Neural progenitor cell (in vitro differentiated cells): ENCODE measurements at places on chromosomes 16 and 17. TPM values are rescaled to one million over a fixed set of nuclear protein-coding genes. Genes with fewer than 3 reads are reported as not detected.

- no peak for DNase-seq
Measured at GRCh38 chr16:68718590-68718989, 18.5 kb upstream of the CDH1 start.

DNA sequence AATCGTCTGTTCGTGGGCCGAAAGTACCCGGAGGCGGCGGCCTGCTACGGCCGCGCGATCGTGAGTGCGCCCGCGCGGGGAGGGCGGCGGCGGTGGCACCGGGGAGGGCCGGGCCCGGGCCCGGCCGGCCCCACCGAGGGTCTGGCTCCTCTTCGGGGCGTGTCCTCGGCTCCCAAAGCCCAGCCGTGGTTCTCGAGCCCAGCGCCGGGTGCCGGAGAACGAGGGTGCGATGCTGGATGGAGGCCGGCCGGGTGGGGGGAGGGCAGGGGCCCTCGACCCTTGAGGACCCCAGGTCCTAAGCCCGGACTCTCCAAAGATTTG, 375 bp downstream of the STUB1 start:
- no peak for DNase-seq

DNA sequence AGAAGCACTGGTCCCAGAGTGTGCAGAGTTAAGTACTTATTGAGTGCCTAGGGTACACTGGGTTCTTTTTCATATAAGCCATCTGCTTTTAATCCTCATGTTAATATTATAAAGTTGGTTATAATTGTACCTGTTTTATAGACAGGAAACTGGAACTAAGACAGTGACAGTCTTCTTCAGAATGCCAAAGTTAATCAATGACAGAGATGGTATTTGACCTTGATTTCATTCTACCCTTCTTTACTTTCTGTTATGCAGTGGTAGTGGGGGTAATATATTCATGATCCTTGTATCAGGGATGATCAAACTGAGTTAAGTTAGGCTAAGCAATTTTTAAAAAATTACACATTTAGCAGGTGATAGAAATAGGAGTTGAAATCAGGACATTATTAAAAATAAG, 108.6 kb upstream of the GOT2 start:
- no peak for DNase-seq

DNA sequence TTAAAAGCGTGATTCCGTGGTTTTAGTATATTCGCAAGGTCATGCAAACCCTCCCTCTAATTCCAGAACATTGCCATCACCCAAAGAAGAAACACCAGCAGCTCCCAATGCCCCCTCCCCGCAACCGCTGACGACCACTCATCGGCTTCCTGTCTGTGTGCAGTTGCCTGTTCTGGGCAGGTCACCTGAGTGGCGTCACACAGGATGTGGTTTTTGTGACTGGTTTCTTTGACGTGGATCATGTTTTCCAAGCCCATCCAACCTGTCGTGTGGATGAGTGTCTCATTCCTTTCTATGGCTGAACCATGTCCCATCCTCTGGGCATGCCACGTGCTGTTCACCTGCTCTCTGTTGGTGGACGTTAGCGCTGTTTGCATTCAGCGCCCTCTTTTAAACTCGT, 8.2 kb upstream of the ATP2C2 start:
- DNase-seq = no peak

DNA sequence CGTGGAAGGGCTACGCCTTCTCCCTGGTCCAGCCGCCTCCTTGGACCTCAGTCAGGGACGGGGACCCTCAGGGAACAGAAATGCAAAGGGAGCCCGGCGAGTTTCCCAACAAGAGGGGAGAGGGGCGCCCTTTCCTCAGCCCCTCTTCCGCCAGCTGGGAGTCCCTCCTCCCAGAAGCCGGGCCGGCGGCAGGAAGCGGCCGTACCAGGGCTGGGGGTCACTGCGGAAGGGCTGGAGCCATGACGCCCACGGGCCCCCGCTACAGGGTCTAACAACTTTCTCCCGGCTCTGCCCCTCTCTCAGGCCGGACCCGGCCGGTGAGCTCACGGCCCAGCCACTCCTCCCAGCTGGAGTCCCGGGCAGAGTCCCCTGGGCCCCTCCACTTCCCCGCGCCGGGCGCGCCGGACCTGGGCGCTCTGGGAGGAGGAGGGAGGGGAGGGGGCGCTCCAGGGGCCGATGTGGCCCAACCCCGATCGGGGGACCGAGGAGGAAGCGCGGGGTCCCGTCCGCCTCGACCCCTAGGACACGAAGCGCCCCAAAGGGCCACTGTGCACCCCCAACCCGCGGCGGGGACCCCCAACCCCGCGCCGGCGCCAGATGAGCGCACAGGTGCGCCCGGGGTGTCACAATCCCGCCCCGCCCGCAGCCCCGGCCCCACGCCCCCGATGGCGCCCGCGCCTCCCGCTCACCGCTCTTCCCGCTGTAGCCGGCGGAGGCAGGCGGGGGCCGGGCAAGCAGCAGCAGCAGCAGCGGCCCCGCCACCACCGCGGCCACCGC, 578 bp downstream of the PGAP6 start:
- peak; percentile 57 for DNase-seq

GRCh38 chr17:73697872-73698271, 53.6 kb upstream of the SDK2 start:
- DNase-seq = no peak

- no peak for DNase-seq
Measured at GRCh38 chr17:36623281-36623680, 21.9 kb downstream of the MRM1 start.

DNA sequence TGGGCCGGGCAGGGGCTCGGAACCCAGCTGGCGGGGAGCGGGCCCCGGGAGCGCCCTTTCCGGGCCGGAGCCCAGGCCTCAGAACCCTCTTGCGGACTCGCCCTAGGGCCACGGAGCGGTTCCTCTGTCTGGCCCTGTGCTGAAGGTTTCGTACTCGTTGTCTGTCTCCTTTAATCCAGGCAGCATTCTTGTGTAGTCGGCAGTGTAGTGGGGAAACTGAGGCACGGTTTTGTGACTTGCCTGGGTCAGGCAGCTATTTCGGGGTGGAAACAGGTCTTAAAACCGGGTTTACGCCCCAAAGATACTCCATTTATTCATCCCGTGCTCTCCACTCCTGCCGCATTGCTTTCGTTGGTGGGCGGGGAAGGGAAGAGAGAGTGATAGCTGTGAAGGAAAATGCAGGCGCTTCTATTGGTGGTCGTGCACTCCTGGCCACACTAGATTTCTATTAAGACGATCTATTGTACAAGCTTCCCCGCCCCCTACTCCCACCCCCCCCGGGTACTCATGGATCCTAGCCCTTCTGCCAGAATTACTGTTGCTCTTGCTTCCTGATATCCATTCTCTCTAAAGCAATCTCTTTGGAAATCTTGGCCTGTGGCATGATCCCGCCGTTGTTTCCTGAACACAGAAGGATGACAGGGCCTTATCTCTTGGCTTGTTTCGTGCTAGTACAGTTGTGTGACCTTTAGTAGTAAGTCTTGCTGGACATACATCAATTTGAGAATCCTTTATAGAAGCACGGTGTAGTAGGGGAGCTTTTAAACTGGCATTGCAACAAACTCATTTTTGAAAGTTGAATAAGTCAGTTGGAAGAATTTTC, 751 bp downstream of the DCAF7 start:
- peak; percentile 74 for DNase-seq

DNA sequence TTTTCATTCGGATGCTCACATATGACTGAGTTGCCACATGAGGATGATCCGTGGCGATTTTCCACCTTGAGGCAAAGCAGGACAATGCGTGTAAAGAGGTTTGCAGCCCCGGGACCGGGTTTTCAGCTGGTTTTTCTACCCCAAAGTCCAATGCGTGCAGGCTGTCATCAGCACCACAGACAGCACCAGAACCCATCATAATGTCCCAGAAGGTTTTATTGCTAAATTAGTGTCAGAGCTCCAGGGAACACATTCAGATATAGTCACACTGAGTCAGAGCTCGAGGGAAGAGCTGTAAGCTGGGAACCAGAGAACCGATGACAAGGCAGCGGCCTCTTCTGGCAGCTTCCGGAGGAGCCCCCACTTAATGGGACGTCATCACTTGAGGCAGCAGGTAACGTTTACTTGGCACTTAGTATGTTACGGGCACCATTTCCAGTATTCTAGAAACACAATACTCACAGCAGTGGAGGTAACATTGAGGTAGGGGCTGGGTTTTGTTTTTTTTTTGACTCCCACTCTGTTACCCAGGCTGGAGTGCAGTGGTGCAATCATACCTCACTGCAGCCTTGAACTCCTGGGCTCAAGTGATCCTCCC, 8.9 kb upstream of the NAGPA start:
- peak; percentile 49 for DNase-seq

GRCh38 chr17:67992548-67993152, 3.6 kb downstream of the C17orf58 start:
- DNase-seq = peak; percentile 40

DNA sequence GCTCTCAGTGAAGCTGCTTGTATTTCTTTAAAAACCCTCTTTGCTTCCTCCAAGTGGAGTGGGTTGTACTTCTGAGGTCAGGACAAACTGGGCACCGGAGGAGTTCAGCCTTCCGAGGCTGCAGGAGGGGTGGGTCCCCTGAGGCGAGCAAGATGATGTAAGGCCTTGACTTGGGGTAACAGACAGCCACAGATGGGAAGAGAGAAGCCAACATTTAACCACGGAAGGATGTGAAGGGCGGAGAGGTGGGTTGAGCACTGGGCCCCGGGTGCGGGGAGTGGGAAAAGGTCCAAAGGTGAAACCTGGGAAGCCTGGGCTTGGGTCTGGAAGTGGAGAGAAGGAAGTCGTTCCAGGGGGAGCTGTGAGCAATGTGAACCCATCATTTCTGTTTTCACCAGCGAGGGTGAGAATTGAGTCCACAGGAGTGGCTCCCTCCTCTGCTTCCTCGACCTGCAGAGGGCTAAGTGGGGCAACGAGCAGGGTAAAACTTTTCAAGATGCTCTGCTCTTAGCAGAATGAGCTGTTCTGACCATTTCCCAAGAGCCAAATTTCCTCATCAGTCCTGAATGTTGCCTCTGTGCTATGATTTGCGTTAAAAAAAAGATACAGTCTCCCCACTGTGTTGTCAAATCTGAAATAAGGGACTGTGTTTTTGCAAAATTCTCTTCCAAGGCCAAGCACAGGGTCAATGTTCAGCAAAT, 137.7 kb upstream of the CRHR1 start:
- DNase-seq = no peak

DNA sequence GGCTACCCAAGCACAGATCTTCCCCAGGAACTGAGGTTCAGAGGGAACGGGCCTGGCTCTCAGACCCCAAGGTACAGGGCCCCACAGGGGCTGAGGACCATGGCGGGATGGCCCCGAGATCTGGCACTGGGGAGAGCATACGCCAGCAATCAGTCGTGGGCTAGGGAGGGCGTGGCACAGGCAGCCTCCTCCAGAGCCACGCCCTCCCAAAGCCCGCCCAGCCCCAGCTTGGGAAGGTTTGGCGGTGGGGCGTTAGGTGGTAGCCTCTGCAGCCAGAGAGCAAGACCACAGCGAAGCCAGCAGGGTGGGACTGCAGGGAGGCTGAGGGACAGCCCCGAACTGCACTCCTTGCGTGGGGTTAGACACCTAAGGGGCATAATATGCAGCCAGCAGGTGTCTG, 11.6 kb downstream of the WNT9B start:
- peak; percentile 80 for DNase-seq

DNA sequence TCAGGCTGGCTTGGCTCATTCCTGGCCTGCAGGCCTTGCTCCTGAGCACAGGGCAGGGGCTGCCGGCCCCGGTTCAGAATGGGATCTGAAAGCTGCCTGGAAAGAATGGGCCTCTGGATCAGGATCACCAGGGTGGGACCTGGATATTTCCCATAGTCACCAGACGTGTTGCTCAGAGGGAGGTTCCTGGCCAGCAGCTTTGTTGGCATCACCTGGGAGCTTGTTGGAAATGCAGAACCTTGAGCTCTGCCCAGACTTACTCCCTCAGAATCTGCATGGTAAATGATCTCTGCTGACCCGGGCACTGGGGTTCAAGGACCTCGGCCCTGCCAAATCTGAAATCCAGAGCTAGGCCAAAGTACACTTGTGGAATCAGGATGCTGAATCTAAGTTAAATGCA, 29.5 kb upstream of the MED9 start:
- DNase-seq = no peak

DNA sequence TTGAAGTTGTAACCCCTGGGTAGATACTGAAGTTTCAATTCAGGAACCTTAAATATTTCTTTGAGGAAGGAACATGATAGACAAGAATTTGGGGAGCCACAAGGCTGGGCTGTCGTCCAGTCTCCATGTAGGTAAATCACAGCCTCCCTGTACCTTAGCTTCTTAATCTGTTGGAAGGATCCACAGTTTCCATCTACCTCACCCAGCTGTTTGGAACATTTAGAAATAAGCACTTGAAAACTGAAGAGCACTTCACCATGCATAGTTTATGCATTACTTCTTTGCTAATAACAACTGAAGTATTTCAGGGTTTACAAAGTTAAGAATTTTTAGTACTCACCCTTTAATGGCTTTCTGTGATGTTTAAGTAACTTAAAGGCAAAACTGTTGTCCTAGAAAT, 17.2 kb downstream of the TXNDC11 start:
- no peak for DNase-seq

GRCh38 chr17:329784-330420, 22.7 kb downstream of the RPH3AL start:
- DNase-seq = no peak

DNA sequence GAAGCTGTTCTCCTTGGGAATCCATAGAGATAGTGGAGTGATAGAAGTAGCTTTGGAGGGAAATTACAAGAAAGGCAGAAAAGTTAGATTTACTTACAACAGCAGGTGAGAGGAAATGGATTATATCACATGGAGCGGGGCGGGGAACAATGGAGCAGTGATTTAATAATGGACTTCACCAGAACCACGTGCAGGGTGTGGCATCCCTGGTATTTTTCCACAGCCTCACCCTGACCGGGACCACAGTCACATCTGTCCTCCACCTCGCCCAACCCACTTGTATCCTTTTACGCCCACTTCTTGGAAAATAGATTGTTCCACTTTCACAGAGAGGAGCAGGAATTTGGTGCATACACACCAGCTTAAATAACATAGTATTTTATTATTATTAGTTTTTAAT, 15.9 kb upstream of the CYB5B start:
- no peak for DNase-seq

GRCh38 chr16:73095885-73096421, 48.0 kb upstream of the ZFHX3 start:
- DNase-seq = no peak

Gene GAST
- not detected in 2 replicates for total RNA-seq

Gene HS3ST2
- total RNA-seq = not detected in 2 replicates

Gene VTN
- 0.25 and 1.2 TPM in 2 replicates for total RNA-seq

Gene PRSS21
- total RNA-seq = not detected in 2 replicates

Gene MYH2
- 0.19 and 0.37 TPM in 2 replicates for total RNA-seq

Gene APOBR
- total RNA-seq = 0.15 TPM in 1 of 2 replicates, not detected in the other

Gene ITGA2B
- total RNA-seq = 4.7 and 8.0 TPM in 2 replicates

Gene GLIS2
- total RNA-seq = 0.15 and 1.3 TPM in 2 replicates

Gene C16orf74
- 1.1 TPM in 1 of 2 replicates, not detected in the other for total RNA-seq

Gene CCDC200
- total RNA-seq = not detected in 2 replicates

Gene KRT39
- total RNA-seq = not detected in 2 replicates

Gene ARL4D
- 9.2 and 18.6 TPM in 2 replicates for total RNA-seq

Gene RPGRIP1L
- 18.6 and 23.2 TPM in 2 replicates for total RNA-seq

Gene GPRC5C
- total RNA-seq = 13.5 and 42.0 TPM in 2 replicates

Gene HBQ1
- total RNA-seq = 3.8 TPM in 1 of 2 replicates, not detected in the other

Gene ASPHD1
- 0.97 and 4.5 TPM in 2 replicates for total RNA-seq

Gene KRT24
- total RNA-seq = not detected in 2 replicates
